ENCODE measurements at places on chromosomes 6 and 20.

GRCh38 chr6:47759364-47759763 lies 22.5 kb upstream of the OPN5 start:
- DNase-seq: no peak

- no peak for DNase-seq
These were observed 38.0 kb downstream of the ELOVL2 start for GRCh38 chr6:11006061-11006460.

DNA sequence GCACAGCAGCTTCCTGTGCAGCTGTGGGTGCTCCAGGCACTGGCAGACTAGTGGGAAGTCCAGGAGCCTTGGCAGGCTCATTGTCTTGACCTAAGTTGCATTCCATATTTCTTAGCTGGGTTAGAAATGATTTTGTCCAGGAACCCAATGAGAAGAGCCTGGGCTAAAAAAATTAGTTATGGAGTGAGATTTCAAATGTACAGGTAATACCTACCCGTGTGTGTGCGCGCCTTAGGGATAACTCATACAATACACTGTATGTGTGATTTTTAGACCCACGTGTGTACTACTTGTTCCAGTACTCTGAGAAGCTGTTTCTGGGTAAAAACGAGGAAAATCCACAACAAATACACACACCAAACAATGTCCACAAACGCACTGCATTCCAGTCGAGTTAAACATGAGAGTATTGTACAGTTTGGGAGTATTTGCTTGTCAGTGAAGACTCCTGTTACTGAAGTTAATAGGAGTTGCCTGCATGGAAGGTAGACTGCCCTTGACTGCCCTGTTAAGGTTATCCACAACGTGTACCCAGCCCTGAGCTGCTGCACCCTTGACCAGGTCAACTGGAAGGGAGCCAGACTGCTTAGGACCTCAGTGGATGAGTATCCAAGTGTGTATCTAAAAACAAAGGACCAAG lies 1.4 kb downstream of the PAQR8 start:
- DNase-seq: no peak

- no peak for DNase-seq
These were observed 110.6 kb downstream of the ARID1B start for GRCh38 chr6:156887623-156888269.

DNA sequence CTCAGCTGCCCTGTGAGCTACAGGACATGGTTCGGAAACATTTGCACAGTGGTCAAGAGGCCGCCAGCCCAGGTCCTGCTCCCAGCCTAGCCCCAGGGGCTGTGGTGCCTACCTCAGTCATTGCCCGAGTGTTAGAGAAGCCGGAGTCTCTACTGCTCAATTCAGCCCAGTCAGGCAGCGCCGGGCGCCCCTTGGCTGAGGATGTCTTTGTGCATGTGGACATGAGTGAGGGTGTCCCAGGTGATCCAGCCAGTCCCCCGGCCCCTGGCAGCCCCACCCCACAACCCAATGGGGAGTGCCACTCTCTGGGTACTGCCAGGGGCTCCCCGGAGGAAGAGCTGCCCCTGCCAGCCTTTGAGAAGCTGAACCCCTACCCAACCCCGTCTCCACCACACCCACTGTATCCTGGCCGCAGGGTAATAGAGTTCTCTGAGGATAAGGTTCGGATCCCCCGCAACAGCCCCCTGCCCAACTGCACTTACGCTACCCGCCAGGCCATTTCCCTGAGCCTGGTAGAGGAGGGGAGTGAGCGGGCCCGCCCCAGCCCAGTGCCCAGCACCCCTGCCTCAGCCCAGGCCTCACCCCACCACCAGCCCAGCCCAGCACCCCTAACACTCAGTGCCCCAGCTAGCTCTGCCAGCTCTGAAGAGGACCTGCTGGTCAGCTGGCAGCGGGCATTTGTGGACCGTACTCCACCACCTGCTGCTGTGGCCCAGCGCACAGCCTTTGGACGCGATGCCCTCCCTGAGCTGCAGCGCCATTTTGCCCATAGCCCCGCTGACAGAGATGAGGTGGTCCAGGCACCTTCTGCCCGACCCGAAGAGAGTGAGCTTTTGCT lies 5.2 kb downstream of the LRRC73 start:
- no peak for DNase-seq

DNA sequence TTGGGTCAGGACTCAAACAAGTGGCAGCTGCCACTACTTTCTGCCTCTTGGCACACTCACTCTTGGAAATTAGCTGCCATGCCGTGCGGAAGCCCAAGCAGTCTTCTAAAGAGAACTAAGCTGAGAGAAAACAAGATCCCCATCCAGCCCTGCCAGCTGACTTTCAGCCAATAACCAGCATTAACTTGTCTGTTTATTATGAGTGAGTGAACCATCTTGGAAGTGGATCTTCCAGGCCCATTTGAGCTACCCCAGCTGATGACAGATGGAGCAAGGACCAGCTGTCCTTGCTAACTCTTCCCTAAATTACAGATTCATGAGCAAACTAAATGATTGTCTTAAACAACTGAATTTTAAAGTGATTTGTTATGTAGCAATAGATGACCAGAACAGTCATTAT lies 73.9 kb upstream of the RBM24 start:
- no peak for DNase-seq

GRCh38 chr20:48194583-48194982 lies 409.3 kb upstream of the SULF2 start:
- DNase-seq: no peak

DNA sequence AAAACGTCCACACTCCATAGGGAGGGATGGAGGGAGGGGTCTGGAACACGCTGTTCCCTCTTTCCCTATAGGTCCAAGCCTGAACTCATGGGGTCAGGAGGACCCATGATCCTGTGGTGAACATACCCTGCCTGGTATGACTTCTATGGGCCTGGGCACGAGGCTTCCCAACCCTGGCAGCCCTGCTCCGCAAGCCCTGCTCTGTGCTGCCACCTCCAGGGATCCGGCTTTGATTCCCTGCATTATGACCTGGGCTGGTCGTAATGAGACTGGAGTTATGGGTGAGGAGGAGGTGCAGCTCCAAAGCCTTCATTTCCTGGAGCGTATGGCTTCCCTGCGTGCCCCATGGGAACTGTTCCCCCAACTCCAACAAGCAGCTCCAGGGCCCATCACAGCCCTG lies 54.9 kb downstream of the CDH22 start:
- DNase-seq: peak; percentile 42

Measured in NCI-H510A (cell line).